ENCODE measurements at places on chromosomes 12 and 14. TPM values are rescaled to one million over a fixed set of nuclear protein-coding genes. Genes with fewer than 3 reads are reported as not detected.
A peak's percentile ranks its signal among the peaks of the same experiment; 100 is the strongest.

LGALS3 gene
- total RNA-seq: 145 TPM

DIO3 gene
- total RNA-seq: 2.0 TPM

RDH16 gene
- total RNA-seq: 1.3 TPM

KLRD1 gene
- 0.78 TPM for total RNA-seq

PMCH gene
- total RNA-seq: not detected

DLK1 gene
- total RNA-seq: 33.0 TPM

GALNT9 gene
- not detected for total RNA-seq

DNA sequence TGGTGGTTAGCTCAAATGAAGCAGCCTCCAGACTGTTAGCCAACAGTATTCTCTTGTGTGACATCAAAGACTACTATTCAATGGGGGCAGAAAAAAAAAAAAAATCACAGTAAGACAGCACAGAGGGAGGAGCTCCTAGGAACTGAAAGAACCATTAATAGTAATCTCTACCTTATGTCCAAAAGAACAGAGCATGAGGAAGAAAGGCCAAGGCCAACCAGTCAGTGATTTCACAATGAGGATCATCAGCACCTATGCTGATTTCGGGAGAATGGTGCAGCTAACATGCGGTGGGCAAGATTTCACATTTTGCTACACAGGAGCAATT is 66.3 kb upstream of the SOX5 start:
- no peak for DNase-seq

DNA sequence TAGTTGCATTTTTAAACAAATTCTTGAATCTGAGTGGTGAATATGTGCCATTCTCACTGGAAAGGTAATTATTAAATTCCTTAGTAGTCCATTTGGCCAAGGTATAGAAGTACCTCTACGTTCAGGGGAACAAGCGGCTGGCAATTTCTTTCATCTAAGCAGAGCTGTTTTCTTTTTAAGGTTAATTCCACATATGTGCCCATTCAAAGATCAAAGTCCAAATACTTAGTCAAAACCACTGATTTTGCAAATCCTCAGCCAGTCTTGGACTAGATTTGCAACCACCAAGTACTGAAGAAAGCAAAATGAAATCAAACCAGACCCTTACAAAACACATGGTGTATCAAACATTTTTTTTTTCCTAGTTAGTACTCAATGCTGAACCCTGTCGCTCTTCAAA is 68.7 kb upstream of the JDP2 start:
- DNase-seq: no peak

- DNase-seq: no peak
Measured at GRCh38 chr12:52838609-52839435, 4.7 kb upstream of the KRT79 start.

DNA sequence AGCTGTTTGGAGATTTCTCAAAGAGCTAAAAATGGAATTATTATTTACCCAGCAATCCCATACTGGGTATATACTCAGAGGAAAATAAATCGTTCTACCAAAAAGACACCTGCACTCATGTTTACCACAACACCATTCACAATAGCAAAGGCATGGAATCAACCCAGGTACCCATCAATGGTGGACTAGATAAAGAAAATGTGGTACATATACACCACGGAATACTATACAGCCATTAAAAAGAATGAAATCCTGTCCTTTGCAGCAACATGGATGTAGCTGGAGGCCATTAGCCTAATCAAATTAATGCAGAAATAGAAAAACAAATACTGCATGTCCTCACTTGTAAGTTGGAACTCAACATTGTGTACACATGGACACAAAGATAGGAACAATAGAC is 37.9 kb downstream of the WBP11 start:
- DNase-seq: no peak

- DNase-seq: no peak
Measured at GRCh38 chr12:1616233-1617066, 12.6 kb upstream of the WNT5B start.

GRCh38 chr12:93753838-93754429 is 76.8 kb downstream of the CRADD start:
- DNase-seq: no peak

DNA sequence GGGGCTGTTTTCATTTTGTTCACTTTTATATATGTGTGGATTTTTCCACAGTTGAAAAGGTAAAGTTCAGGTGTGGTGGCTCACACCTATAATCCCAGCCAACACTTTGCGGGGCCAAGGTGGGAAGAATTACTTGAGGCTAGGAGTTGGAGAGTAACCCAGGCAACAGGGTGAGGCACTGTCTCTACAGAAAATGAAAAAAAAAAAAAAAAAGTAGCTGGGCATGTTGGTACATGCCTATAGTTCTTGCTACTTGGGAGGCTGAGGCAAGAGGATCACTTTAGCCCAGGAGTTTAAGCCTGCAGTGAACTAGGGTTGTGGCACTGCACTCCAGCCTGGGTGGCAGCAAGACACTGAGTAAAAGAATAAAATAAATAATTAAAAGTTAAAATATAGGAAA is 326.5 kb downstream of the NAV3 start:
- no peak for DNase-seq

DNA sequence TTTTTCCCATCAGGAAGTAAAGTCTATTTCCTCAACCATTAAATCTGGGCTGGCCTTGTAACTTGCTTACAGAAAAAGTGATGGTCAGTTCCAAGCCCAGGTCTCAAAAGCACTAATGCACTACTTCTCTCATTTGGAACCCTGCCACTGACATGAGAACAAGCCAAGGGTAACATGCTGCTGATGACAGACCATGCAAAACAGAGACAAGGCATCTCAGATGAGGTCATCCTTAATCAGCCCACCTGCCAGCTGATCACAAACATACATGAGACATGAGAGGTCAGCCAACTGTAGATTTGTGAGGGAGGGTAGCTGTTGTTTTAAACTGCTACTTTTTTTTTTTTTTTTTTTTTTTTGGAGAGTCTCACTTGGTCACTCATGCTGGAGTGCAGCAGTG is 16.2 kb downstream of the TWF1 start:
- DNase-seq: peak; percentile 18

- DNase-seq: no peak
Measured at GRCh38 chr14:90626550-90626949, 189.7 kb downstream of the TTC7B start.

DNA sequence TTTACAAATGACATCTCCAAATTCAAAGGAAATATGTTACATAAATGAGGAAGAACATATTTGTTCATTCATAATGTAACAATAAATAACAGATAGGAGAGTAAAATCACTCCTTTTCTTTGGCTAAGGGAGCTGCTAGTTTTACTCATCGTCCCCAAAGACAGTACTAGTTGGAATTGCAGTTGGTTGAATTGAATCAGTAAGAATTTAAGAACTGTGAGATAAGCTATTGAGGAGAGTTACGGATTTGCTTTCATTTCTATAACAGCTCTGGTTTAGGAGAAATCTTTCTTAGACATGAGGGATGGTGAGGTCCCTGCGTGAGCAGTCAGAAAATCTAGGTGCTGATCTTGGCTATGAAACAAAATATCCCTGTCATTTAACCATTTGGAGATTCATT is 402.8 kb downstream of the AEBP2 start:
- DNase-seq: no peak

DNA sequence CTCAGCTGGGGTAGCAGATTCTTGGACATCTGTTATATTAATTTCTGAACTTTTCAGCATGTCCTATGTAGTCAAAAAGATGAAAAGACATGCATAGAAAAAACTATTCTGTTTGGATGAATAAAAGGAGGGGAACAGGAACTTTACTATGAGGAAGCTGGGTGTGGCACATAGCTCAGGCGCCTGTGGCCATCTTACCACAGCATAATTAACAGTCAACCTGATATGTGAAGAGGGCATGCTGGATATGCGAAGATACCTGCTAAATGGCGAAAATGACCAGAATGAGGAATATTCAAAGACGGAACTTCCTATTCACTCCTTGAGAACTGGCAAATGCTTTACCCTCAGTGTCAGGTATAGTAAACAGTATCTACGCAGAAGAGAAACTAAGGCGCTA is 18.4 kb downstream of the SETD3 start:
- no peak for DNase-seq

DNA sequence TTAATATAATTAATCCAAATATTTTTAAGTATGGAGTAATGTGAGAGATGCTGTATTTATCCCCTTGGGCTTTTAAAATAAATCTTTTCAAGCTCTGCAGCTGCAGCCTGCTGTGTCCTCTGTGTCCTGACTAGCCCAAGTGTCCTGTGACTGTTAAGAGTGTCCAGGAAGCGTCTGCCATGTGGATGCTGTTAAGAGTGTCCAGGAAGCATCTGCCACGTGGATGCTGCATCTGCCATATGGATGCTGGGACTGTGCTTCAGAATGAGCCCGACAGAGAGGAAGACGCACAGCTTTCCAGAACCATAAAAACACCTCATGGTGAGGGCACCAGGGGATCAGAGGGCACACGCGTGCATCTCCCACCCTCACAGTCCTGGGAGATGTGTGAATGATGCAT is 307.2 kb downstream of the ADGRD1 start:
- no peak for DNase-seq

DNA sequence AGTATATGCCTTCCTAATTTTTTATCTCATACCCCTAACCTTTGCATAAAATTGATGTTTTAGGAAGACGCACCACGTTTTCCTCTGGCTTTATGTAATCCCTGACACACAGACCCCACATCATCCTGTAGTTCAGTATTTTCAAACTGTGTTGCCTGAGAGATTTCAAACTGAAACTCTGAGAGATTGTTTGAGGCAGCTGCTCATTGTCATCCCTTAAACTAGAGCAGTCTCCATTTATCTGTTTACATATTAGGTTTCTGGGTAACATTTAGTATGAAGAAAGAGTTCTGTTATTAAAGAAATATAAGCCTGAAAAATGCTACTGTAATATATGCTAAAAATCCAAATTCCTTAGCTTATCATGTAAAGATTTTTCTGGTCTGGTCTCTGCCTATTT is 24.3 kb downstream of the MNAT1 start:
- no peak for DNase-seq

- peak; percentile 82 for DNase-seq
Measured at GRCh38 chr12:57764662-57765002, 2.2 kb downstream of the CYP27B1 start.

DNA sequence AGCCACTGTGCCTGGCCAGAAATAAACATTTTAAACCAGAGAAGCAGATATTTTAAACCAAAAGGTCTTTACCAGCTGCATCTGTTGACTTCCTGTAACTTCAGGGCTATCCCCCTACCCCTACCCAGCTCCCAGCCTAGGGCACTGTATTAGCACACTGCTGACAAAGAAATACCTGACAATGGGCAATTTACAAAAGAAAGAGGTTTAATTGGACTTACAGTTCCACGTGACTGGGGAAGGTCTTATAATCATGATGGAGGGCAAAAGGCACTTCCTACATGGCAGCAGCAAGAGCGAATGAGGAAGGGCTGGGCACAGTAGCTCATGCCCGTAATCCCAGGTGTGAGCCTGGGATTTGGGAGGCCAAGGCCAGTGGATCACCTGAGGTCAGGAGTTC is 26.0 kb downstream of the GEMIN2 start:
- no peak for DNase-seq

DNA sequence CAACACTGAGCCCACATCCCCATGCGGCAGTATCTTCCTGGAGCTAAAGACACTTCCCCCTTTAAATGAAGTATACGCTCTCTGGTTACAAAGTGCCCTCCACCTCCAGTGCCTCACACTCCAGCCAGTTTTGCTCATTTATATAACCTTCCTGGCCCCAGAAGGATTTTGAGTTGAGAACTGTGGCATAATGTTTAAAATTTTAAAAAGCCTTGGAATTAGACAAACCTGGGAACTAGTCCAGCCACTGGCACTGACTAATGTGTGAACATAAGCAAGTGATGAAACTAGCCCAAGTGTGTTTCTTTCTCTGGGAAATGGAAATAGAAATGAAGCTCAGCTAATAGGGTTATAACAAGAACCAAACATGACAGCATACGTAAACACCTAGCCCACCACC is 723.7 kb upstream of the USP15 start:
- peak; percentile 8 for DNase-seq

- no peak for DNase-seq
Measured at GRCh38 chr12:24134092-24134491, 184.6 kb upstream of the SOX5 start.

GRCh38 chr14:71621276-71621675 is 311.0 kb upstream of the RGS6 start:
- no peak for DNase-seq

DNA sequence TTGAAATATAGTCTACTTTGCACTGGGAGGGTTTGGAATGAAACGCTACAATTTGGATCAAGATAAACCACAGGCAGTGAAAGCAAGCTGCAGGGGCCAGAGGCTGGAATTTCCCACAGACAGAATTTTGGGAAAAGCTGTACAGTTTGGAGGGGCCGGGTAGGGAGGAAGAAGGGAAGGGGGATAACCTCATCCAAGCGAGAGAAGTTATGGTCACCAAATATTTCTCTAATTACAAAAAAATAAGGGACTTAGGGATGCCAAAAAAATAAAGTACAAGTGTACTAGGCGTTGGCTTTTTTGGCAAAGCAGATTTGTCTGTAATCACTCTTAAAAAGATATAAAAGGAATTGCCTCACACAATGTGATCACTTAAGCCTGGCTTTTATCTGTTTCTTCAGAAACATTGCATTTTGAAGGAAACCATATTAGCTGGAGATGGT is 31.2 kb upstream of the ADGRD1 start:
- DNase-seq: no peak

DNA sequence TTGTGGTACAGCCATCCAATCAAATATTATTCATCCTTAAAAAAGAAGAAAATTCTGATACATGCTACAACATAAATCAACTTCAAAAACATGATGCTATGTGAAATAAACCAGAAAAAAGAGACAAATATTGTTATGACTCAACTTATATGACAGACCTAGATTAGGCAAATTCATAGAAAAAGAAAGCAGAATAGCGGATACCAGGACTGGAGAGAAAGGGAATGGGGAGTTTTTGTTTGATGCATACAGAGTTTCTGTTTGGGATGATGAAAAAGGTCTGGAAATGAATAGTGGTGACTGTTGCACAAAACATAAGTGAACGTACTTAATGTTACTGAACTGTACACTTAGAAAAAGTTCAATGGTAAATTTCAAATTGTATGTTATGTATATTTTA is 82.3 kb downstream of the SPPL3 start:
- DNase-seq: no peak

DNA sequence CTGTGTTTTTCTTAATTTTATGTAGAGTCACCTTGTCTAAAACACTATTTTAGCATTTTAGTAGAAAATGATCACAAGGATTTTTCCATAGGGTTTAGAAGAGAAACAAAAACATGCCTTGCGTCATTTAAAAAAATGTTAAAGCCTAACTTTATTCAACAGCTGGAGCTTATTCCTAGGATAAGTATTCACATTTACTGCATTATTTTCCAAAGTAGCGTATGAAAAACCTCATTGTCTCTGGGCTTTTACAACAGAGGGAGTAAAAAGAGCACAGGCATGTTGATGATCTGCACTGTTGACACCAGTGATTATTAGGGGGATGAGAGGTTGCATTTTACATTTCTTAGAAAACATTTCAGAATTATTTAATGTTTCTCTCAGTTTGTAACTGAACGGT is 66.1 kb downstream of the FRMD6 start:
- no peak for DNase-seq
